ENCODE measurements at places on chromosomes 11 and 22. TPM values are rescaled to one million over a fixed set of nuclear protein-coding genes. Genes with fewer than 3 reads are reported as not detected.

Gene DCHS1
- polyA plus RNA-seq: 19.8 TPM

Gene ST14
- polyA plus RNA-seq: not detected

Gene AASDHPPT
- polyA plus RNA-seq: 109 TPM

Gene RNF26
- polyA plus RNA-seq: 99.8 TPM

- no peak overlapping the region for H3K4me3 ChIP-seq
- DNase-seq: no peak
- no peaks in the 10 kb centered on the region for H3K36me3 ChIP-seq
Observed at GRCh38 chr11:45171550-45171949, 25.1 kb downstream of the PRDM11 start.

DNA sequence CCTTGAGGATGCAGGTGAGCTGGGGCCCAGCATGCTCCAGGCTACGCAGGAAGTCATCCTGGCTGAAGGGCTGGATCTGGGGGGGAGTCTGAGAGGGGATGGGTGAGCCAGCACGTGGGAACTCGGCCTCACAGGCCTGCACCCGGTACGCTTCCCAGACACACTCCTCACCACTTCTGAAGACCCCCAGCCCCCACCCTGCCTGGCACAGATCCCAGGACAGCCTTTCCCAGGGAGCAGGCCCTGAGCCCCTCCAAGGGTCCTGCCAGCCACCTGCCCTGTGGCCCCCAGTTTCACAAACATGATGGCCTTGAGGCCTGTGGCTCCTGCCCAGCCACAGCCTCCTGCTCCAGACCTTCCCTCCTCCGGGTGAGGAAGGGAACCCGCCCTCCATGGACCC lies 5.6 kb upstream of the PLXNB2 start:
- no peak overlapping the region for H3K27ac ChIP-seq
- H3K36me3 ChIP-seq: no peaks in the 10 kb centered on the region
- H3K4me1 ChIP-seq: peaks cover 23% of the 10 kb centered on the region
- no peak for DNase-seq

DNA sequence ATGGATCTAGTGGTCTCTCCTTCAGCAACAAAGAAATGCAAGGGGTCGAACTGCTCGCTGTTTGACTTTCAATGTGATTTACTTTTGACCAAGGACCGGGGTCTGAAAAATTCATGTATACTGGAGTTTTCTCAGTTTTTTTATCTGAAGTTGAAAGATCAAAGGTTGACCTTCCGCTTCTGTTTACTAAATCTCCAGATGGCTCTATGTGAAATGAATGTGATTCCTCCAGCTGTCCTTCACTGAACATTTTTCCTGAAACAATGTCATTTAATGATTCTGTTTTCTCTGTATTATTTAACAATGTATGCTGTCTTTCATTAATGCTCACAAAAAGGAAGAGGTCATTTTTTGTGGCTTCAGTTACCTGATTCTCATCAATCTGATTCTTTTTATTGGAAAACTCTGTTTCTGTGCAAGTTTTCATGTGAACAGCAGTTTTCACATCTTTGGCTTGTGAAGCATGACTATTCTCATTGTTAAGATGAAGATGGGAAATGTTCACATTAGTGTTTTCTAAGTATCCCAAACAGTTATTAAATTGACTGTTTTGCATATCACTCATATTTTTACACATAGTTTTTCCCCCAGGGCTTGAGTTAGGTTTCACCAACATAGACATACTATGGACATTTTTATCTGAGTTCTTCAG lies 30.0 kb downstream of the EIF3M start:
- no peaks in the 10 kb centered on the region for H3K27me3 ChIP-seq
- no peak for DNase-seq
- H3K36me3 ChIP-seq: no peaks in the 10 kb centered on the region
- no peak overlapping the region for H3K27ac ChIP-seq
- H3K4me3 ChIP-seq: no peak overlapping the region
- no peaks in the 10 kb centered on the region for H3K4me1 ChIP-seq

DNA sequence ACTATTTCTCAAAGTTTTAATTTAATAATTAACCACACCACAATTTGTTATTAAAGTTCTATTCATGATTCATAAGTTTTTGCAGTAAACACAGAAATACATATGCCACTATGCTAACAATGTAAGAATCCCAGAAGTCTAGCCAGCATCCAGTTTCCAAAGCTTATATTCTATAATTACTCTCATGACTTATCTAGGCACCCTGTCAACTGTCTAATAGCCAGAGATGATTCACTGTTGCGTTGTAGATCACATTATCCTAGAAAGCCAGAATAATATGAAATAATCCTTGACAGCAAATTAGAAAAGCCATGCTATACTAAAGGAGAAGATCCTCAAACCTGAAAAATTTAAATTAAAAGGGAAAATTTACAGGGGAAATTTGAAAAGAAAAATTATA lies 141.0 kb downstream of the SOX6 start:
- H3K36me3 ChIP-seq: no peaks in the 10 kb centered on the region
- no peaks in the 10 kb centered on the region for H3K27me3 ChIP-seq
- no peak overlapping the region for H3K27ac ChIP-seq

GRCh38 chr11:69572861-69573260 lies 68.1 kb upstream of the CCND1 start:
- no peak overlapping the region for H3K4me3 ChIP-seq
- no peaks in the 10 kb centered on the region for H3K36me3 ChIP-seq
- no peaks in the 10 kb centered on the region for H3K4me1 ChIP-seq

- no peaks in the 10 kb centered on the region for H3K27me3 ChIP-seq
- H3K4me3 ChIP-seq: no peak overlapping the region
- no peak overlapping the region for H3K27ac ChIP-seq
- no peak for DNase-seq
- H3K4me1 ChIP-seq: no peaks in the 10 kb centered on the region
Observed at GRCh38 chr22:37010174-37010573, 9.1 kb downstream of the TST start.

GRCh38 chr11:125330462-125331325 lies 165.4 kb downstream of the FEZ1 start:
- no peak for DNase-seq
- no peaks in the 10 kb centered on the region for H3K36me3 ChIP-seq
- H3K27ac ChIP-seq: no peak overlapping the region

DNA sequence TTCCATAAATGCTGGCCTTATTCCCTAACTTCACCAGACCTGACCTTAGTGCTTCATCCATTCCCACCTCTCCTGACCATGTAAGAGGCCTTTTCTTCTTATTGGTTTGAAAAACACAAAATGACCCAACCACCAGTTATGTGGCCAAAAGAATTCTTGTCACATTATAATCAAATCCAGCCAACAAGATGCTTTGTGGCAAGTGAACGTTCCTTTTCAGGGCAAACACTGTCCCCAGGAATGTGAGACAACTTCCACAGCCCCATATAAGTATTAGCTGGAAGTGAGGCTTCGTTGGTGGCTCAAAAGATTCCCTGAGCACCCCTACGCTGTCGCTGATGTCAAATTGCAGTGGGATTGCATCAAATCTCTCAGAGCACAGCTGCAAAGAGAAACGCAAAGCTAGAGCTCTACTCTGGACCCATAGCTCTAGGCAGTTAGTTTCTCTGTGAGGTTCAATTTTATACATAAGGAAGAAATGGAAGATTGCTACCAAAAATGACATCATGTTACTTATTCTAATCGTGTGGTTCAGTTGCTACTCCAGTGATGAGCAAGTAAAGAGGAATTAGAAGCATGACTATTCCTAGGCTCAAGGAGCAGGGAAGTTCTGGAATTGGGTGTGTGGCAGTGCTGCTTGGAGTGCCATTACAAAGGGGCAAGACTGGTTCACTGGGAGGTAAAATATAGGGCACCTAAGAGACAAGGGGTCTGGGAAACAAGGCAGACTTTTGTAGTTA lies 26.1 kb downstream of the GLYATL1 start:
- no peak overlapping the region for H3K27ac ChIP-seq
- DNase-seq: no peak
- no peak overlapping the region for H3K4me3 ChIP-seq
- H3K36me3 ChIP-seq: no peaks in the 10 kb centered on the region
- no peaks in the 10 kb centered on the region for H3K4me1 ChIP-seq
- H3K27me3 ChIP-seq: peaks cover 46% of the 10 kb centered on the region

- DNase-seq: no peak
- H3K36me3 ChIP-seq: no peaks in the 10 kb centered on the region
- H3K27me3 ChIP-seq: no peaks in the 10 kb centered on the region
- no peaks in the 10 kb centered on the region for H3K4me1 ChIP-seq
- no peak overlapping the region for H3K4me3 ChIP-seq
- H3K27ac ChIP-seq: no peak overlapping the region
Observed at GRCh38 chr11:35088676-35089075, 50.3 kb upstream of the CD44 start.

DNA sequence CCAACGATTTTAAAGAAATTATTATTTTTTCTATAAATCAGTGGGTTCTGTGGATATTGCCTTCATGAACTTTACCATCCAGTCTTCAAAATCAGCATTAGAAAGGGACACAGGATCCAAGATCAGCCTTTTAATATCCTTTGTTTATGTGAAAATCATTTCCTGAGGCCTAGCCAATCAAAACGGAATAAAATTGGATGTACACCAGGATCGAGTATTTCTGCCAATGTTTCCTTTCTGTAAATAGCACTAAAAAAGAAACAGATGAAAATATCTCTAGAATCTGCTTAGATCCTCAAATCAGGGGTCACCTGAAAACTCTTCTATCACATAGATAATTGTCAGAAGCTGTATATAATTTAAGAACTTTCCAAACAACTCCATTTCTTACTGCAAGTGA lies 1598.5 kb downstream of the LRRC4C start:
- H3K27me3 ChIP-seq: no peaks in the 10 kb centered on the region
- no peak overlapping the region for H3K27ac ChIP-seq
- no peak overlapping the region for H3K4me3 ChIP-seq
- H3K4me1 ChIP-seq: no peaks in the 10 kb centered on the region

GRCh38 chr22:17767233-17768065 lies 6.8 kb downstream of the BID start:
- H3K4me1 ChIP-seq: no peaks in the 10 kb centered on the region
- no peak overlapping the region for H3K4me3 ChIP-seq
- H3K27me3 ChIP-seq: no peaks in the 10 kb centered on the region

- H3K36me3 ChIP-seq: no peaks in the 10 kb centered on the region
- no peaks in the 10 kb centered on the region for H3K4me1 ChIP-seq
- H3K27me3 ChIP-seq: no peaks in the 10 kb centered on the region
- no peak overlapping the region for H3K4me3 ChIP-seq
Observed at GRCh38 chr22:19497245-19497644, 17.5 kb downstream of the CDC45 start.
